Activated T-cell treated with anti-CD3 and anti-CD28 coated beads, Interleukin-2, amount 50 U/mL, for 72 hours (primary cell): ENCODE measurements at places on chromosomes 6 and 20.

DNA sequence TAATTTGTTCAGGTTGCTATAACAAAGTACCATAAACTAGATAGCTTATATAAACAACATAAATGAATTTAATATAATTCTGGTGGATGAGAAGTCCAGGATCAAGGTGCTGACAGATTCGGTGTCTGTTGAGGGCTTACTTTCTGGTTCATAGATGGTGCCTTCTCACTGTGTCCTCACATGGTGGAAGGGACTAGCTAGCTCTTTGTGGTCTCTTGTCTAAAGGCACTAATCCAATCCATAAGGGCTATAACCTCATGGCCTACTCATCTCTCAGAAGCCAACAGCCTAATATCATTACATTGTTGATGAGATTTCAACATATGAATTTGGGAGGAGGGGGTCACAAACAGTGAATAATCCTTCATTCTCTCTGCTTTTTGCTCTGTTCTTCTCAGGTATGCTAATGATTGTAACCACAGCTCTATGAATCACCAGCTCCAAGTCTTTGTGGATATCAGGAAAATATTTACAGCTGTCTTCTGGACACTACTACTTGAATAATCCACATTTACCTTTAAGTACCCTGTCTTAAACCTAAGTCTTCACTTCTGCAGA, 122.3 kb downstream of the NKAIN2 start:
- no peak for DNase-seq

GRCh38 chr6:13572240-13572639, 2.2 kb upstream of the SIRT5 start:
- no peak for DNase-seq

- no peak for DNase-seq
Measured at GRCh38 chr6:14822012-14822553, 423.8 kb upstream of the JARID2 start.

GRCh38 chr6:13992417-13993055, 67.8 kb downstream of the RNF182 start:
- no peak for DNase-seq

DNA sequence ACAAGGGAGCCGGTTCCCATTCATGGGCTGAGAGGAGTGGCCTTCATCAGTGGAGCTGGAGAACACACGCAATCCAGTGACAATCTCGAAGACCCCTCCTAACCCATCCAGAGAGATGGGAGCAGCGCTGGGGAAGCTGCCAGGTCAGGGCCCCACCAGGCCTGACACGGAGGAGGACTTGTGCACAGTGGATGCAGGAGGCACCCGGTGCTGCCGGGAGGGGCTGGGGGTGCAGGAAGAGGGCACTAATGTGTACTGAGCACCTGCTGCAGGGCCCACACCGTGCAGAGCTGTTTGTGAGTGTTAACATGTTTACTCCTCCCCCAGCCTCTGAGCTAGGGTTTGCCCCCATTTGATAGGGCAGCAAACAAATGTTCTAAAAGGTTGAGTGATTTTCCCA, 43.8 kb upstream of the GPR6 start:
- DNase-seq: no peak

DNA sequence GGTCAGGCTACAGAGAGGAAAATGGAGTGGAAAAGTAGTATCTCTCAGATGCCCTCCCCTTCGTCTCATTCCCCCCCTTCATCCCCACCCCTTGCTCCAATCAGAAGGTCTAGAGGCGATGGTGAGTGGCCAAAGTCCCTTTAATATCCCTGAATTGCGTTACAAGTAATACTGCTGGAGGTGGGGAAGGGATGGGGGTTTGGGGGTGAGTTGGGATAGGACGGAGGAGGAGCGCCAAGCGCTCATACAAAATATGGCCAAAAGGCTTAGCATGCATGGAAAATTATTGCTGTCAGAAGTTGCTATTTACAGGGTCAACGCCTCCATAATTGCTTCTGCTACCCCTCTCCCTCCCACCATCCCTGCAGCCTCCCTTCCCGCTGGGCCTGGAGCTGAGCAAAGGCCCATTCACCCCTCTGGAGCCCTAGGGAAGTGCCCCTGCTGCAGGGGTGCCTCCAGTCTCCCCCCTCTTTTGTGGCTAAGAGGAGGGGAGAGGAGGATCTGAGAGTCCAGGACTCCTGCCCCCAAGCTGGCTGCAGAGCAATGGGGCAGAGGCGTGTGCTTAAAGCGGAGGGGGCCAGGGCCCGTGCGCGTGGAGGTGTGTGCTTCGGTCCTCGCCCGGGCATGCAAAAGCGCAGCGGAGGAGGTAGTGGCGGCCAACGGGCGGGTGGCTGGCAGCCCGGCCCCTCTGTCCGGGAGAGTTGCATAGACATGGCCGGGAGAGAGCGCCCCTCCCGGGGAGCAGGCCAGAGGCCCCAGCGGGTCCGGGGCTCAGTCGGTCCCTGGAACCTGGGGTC, 8.7 kb upstream of the SRXN1 start:
- no peak for DNase-seq

GRCh38 chr6:166554316-166554715, 32.2 kb downstream of the RAMACL start:
- no peak for DNase-seq

DNA sequence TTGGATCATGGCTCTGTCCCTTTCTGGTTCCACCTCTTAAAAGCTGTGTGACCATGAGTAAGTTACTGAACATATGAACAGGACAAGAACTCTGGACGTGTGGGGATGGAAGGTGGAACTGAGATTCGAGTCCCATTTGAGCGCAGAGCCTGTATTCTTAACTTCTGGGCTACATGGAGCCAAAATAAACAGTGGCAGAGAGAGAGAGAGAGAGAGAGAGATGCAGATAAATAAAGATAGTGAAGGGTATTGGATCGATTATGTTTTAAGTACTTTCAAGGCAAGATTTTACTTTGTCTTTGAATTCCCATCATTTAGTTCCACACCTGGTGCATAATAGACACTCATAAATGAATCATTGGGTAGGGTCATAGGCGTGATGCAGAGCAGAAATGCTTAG, 39.7 kb downstream of the SLC35D3 start:
- DNase-seq: no peak

- no peak for DNase-seq
Measured at GRCh38 chr20:20740541-20740940, 28.1 kb upstream of the RALGAPA2 start.

- DNase-seq: no peak
Measured at GRCh38 chr6:113662688-113663333, 194.3 kb upstream of the MARCKS start.

GRCh38 chr6:121216928-121217327, 117.4 kb downstream of the TBC1D32 start:
- DNase-seq: no peak

GRCh38 chr6:111468329-111469012, 14.5 kb downstream of the REV3L start:
- peak; percentile 45 for DNase-seq

DNA sequence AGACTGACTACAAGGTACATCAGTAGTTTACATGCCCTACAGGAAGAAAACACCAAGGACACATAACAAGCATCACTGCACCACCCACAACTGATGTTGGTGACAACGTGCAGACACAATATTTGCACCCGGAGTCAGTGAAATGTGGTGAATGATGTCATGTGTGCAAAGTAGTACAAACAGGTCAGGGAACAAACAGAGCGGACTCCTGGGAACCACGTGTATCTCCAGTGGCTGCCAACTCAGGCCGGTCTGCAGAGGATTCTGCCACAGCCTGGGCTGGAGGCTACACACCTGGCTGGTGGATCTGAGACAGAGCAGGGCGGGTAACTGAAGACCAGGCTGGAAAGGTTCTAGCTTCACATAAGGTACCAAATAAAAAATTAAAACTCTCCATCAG, 28.2 kb upstream of the RPS6KA2 start:
- DNase-seq: no peak

DNA sequence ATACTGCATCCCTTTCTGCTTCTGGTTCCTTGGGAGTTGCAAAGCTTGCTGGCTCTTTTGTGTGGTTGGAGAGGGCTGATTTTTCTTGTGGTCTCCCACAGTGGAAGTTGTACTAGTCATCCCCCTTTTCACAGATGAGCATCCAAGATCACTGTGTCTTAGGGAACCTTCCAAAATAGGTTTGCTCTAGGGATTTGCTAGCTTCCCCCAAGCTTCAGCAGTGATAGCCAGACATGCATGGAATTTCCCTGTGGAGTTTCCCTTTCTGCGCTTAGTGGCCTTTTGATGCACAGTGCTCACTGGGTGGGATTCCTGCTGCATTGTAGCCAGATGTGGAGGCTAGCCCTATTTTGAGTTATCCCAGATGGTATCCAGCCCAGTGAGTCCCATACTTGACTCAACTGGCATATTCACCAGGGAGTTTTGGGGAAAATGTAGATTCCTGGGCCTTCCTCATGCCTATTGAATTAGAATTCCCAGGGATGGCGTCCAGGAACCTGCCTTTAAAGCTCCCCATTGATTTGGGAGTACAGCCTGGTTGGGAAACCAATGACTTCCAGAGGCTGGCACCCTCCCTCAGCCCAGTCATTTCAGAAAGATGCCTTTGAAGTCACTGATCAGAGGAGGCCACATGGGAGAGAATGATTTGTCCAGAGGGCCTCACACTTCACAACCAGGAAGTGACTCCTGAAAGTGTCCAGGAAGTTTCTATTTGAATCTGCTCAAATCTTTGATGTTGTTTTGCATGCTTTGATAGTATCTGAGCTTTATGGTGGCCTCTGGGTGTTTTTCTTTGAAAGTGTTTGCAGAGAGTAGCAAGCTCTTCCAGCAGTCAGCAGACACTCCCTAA, 25.9 kb downstream of the PPARD start:
- DNase-seq: peak; percentile 54

- DNase-seq: no peak
Measured at GRCh38 chr6:138620630-138621029, 121.3 kb upstream of the NHSL1 start.

GRCh38 chr20:62787321-62787720, 9.0 kb upstream of the MRGBP start:
- no peak for DNase-seq

DNA sequence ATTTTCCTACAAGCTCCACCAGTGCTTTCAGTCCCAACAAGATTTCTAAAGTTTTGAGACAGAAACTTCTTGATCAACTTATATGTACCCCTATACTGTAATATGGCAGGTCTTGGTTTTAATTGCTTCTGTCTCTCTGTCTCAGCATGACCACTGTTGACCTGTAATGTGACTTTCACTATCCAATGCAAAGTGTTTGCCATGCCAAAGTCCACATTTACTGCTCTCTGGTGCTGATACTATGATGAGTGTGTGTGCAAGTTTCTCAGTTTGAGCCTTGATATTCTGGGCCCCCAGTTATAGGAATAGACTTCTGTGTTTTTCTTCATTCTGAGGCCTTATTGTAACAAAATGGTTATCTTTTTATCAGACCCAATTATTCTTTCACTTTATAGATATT, 45.8 kb downstream of the OR2J2 start:
- DNase-seq: no peak

DNA sequence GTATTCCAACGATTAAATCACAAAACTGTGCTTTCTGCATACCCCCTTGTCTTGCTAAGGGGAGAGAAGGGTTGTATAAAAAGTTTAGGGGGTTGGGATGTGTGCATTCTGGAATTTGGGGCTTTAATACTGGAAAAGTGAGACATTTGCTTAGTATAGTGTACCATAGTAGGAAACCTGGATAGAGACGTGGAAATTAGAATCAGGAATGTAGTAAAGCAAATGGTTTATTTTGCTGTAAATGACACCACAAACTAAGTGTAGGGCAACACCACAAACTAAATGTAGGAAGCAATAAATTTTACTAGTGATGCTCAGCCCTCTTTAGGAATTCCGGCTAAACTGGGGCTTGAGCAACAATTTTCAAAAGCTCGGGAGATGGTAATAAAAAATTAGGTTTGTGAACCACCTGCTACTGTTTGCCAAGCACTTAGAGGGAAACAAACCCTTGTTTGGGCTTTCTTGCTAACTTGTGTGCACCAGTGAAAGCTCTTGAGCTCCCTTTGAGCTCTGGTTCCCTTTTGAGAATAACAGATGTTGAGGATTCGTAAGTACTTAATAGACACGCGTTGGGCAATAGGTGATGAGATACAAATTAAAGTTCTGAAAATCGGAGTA, 13.8 kb downstream of the BRD2 start:
- no peak for DNase-seq

- DNase-seq: no peak
Measured at GRCh38 chr20:63522981-63523611, 2.5 kb downstream of the PPDPF start.

DNA sequence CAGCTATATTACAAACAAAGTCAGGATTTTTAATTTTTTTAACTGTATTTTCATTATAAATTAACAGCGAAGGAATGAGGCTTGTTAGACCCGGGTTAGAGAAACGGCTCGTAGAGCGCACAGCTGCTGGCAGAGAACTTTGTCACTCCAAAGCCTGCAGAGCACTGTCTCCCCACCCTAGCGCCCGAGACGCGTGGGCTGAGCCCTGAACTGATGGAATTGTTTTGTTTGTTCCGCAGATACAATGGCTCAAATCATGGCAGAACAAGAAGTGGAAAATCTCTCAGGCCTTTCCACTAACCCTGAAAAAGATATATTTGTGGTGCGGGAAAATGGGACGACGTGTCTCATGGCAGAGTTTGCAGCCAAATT, 810 bp downstream of the LAMP5 start:
- DNase-seq: no peak

GRCh38 chr20:63831646-63831992, 555 bp upstream of the ZBTB46 start:
- no peak for DNase-seq

GRCh38 chr6:6357530-6357929, 37.1 kb upstream of the F13A1 start:
- DNase-seq: no peak

GRCh38 chr20:52731093-52731492, 241.1 kb upstream of the TSHZ2 start:
- no peak for DNase-seq

DNA sequence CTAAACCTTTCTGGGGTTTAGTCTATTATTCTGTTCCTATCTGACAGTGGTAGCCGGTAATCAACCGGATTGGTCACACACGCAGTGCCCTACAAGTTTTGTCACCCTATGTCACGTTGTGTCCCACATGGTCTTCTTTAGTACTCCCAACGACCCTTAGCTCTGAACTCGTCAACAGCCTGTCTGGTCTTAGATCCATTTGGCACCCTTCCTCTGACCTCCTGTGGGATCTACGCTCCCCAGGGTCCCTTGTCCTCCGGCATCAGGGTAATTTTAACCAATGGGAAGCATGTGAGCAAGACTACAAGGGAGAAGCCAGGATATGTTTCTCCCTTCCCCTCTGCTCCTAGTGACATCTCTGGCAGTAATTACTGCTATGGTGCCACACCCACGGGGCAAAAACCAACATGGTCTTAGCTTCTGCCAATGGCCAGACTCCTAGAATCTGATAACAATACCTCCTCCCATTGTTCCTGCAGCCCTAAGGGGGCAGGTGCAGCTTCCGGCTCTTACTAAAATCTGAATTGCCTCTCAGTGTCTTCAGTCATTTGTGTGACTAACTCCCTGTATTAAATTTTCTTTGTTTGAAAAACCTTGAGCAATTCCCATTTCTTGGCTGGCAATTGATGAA, 56.6 kb downstream of the MAFB start:
- no peak for DNase-seq

GRCh38 chr6:106417572-106418147, 57.1 kb downstream of the CRYBG1 start:
- no peak for DNase-seq

GRCh38 chr6:11722220-11722619, 56.4 kb downstream of the ADTRP start:
- DNase-seq: no peak

- DNase-seq: no peak
Measured at GRCh38 chr6:154996016-154996590, 988 bp downstream of the TIAM2 start.

- DNase-seq: no peak
Measured at GRCh38 chr6:100574836-100575235, 110.1 kb upstream of the SIM1 start.
